CD4-positive, alpha-beta T cell treated with Interleukin-6 at 100 ng/mL for 8 hours (primary cell): ENCODE measurements at places on chromosomes 5 and 9.

- DNase-seq = no peak
These were observed 42.9 kb downstream of the OLFM1 start for GRCh38 chr9:135130207-135130976.

DNA sequence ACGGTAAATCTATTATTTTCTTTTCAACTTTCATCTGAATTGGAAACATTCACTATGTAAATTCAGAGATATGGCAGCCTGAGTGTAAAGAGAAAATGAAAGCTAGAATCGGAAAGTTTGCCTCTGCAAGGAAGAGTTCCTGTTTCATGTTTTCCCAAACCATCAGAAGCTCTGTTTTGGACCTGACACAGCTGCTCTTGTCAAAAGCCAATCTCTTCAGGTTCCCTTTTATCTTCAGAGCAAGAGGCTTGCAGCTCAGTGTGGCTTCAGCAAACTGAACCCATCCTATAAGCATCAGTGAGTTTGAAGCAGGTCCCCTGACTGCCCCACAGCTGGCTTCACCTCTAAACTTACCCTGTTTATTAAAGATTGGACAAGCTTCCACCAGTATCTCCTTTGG is 1099.7 kb downstream of the DTWD2 start:
- no peak for DNase-seq

GRCh38 chr5:125719681-125720347 is 703.4 kb upstream of the GRAMD2B start:
- DNase-seq = no peak

- DNase-seq = no peak
These were observed 91.0 kb downstream of the FREM1 start for GRCh38 chr9:14819183-14819582.

DNA sequence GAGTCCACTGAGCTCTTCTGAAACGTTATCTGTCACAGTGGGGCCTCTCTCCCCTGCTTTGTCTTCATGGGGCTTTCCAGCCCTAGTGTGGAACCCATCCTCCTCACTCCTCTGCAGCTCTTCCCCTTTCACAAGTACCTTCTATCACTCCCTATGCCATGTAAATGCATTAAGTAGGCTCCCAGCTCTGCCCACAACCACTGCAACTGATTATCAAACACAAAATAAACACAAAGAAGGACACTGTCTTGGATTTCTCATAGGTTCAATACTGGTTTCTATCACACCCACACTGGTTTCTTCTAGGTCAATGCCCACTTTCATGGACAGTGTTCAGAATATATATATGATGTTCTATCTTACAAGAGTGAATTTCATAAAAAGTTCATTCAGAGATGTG is 139.4 kb downstream of the GNAQ start:
- no peak for DNase-seq

- DNase-seq = no peak
These were observed 800 bp upstream of the KCNN2 start for GRCh38 chr5:114360816-114361723.

GRCh38 chr9:2966565-2967300 is 122.8 kb upstream of the PUM3 start:
- DNase-seq = no peak

DNA sequence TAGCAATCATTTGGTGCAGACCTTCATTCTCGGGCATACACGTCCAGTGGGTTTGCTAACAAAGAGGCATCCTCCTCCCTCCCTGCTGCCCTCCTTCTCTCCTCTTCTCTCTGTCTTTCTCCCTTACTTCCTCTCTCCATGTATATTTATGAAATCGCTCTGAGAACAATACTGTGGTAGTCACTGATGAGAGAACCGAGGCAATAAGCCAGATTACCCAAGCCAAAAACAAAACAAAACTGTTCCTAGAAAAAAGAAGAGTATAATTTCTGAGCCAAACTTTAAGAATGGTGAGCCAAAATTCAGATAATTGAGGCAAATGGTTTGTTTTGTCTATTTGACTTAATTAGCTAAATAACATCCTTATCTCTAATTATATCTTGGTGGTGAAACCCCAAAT is 15.8 kb upstream of the HMHB1 start:
- DNase-seq = no peak

DNA sequence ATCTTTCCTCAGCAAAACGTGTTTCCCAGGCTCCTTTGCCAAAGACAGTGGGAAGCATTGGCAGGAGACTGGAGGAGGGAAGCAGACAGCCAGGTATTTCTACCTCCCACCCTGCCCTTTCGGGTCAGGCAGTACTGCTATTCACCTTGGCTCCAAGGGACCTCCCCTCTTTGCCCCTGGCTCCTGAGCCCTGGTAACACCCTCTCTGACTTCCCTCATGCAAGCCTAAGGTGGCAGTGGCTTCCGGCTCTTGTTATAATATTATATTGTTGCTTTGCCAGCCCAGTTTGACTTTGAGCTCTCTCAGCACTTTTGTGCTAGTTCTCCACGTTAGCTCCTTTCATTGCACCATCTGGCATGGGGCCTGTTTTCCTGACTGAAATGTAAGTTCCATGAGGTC is 81.6 kb upstream of the IFNK start:
- no peak for DNase-seq

DNA sequence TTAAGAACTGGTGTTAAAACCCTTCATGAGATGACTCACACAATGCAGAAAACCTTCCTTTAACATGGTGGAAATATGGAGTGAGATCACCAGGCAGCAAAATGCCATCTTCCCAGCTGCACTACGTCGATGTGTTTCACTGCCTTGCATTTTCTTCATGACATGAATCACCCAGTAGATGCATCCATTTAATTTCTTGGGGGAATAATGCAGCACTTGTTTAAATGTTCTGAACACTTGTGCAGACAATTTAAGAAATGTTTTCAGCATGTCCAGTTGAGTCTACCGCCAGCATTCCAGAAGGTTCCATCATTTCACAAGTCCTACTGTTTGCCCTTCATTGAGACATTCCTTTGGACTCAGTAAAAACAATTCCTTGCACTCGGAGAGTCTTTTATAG is 81.6 kb downstream of the ADAMTS16 start:
- DNase-seq = no peak

- DNase-seq = no peak
These were observed 273.8 kb downstream of the DOCK8 start for GRCh38 chr9:488448-488847.

DNA sequence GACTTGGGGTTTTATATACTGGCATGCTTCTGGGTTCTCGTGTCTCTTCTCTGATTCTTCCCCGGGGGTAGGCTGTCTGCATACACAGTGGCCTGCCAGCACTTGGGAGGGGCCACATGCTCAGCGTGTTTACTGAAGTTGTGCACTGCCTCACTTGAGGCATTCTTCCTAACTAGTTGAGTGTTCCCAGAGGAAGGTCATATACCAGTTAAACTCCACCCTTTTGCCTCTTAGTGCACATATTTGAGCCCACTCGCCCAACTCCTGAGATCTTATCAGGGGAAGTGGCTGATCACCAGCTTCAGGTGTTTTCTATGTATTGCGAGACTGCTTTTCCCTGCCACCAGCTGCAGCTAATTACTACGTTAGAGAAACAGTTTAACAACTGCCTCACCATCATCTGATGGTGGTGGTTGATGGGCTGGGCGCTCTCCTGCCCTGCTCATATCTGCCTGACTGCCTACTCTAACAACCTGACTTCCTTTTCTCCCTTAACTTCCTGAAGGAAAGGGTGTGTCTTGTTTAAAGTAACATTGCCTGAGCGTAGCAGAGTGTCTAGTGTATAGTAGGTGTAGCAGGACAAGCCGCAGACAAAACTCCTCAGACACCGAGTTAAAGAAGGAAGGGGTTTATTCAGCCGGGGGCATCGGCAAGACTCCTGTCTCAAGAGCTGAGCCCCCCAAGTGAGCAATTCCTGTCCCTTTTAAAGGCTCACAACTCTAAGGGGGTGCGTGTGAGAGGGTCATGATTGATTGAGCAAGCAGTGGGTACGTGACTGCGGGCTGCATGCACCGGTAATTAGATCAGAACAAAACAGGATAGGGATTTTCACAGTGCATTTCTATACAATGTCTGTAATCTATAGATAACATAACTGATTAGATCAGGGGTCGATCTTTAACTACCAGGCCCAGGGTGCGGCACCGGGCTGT is 60.1 kb upstream of the CLINT1 start:
- peak; percentile 27 for DNase-seq

GRCh38 chr5:121152411-121152810 is 688.3 kb downstream of the PRR16 start:
- DNase-seq = no peak

DNA sequence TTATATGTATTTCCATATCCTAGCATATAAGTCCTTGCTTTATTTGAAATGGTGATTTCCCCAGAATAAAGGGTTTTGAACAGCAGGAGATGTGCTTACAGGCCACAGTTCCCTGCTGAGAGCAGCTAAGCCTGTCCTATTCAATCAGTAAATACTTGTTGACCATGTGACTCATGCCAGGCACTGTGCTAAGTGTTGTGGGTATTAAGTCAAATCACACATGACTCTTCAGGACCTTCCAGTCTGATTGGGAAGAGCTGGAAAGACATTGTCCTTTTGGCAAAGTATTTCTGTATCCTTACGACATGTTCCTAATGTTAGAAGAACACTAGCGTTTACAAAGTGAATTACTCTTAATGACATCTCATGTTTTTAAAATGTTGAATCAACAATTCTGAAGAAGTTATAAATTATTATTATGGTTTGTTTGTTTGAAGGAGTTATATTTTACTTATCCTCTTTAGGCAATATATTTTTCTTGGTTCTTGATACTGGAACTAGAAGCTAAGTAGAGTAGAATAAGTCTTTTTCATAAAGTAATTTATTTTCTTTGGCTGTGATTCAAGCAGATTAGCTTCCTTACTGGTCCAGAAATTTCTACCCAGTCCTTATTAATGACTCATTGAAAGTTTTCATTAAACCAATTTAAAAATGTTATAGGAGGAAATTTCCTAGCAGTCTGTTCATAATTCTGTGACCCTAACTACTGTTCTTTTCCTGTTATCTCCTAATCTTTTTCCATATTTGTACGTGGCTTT is 82.1 kb downstream of the GAPVD1 start:
- no peak for DNase-seq

DNA sequence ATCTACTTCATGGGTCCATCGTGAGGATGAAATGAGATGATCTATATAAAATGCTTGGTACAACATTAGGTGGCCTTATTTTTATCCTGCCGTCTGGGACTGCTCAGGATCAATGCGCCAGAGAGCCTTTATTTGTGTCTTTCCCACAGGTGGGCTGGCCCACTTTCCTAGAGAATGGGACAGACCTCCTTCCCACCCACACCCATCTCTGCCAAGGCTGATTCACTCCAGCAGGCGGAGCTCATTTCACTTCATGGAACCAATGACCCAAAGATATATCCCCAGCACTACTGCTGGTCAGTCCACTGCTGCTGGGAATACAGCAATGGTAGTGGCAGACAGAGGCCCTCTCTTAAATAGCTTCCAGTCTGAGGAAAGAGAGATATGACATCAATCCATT is 35.7 kb downstream of the TGFBI start:
- DNase-seq = no peak

GRCh38 chr5:38208782-38209378 is 49.5 kb upstream of the EGFLAM start:
- DNase-seq = no peak

GRCh38 chr9:35702696-35703095 is 13.0 kb upstream of the TPM2 start:
- no peak for DNase-seq

DNA sequence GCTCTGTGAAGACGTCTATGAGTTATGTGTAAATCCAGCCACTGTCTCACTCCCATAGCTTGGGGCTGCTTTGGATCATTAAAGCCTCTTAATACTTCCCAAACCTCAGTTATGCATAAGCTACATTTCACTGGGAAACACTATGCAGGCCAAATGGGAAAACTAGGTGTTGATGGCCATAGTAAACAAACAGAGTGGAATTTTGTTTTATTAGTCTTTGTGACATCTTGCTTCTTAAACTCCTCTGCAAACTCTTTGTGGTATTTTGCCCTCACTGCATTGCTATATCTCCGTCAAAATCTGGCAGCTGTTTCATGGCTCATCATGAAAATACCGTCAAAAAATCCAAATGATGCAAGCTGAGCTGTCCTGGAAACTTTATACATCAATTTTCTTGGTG is 167.2 kb upstream of the HMHB1 start:
- no peak for DNase-seq

DNA sequence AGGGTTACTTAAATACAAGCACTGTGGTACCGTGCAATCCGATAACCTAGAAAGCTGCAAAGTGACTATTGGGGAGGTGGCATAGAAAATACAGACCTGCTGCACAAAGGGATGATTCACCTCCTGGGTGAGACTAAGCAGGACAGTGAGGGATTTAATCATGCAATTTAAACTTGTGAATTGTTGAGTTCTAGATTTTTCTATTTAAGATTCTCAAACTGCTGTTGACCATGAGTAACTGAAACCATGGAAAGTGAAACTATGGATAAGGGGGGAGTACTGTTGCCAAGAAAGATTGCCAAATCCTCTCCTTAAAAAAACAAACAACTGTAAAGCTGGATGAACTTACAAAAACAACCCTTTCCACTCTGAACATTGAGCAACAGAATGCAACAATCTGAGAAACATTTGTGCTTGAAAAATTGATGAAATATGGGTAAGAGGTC is 61.5 kb upstream of the NUDT12 start:
- no peak for DNase-seq

- no peak for DNase-seq
These were observed 16.7 kb upstream of the IL13 start for GRCh38 chr5:132641241-132641723.

DNA sequence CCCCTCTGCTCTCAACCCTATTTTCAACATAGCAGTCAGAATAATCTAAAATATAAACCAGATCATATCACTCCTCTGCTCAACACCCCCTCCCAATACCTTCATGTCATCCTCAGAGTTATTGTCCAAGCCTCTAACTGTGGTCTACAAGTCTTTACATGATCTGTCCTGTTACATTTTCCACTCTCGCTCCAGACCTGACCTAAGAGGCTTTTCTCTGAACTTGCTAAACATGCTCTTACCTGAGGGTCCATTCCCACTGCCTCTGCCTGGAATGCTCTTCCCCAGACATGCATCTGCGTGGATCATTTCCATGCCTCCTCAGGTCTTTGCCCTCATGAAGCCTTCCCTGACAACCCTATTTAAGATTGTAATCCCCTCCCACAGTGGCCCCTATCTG is 12.0 kb downstream of the NIPSNAP3B start:
- no peak for DNase-seq

DNA sequence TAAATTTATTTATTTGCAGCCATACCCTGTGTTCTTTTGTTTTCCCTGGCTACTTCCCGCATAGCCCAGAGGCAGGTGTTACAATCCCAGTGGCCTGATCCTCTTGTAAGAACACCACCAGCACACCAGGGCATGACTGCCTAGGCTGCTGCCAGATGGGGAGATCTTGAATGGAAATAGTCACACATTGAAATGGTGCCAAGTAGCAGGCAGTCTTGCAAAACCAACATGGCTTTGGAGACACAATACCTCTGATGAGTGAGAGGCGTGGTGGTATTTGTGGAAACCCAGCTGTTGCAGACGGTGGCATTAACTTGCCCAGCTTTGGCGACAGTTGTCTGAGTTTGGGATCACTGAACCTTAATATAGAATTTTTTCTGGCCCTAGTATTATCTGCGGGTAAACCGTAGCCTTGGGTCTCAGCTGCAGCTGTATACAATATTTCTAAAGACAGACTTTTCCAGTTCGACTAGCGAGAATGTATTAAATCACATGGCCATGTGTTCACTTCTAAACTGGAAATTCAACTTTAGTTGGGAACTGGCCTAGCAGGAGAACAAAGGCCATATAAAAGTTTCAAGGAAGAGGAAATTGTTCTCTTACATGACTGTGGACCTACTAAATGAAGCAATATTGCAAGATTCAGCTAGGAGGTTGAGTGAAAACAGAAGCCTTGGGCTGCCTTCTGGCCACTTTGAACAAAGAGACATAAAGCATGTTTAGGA is 277.0 kb downstream of the SMARCA2 start:
- no peak for DNase-seq

GRCh38 chr9:93807166-93808074 is 147.7 kb downstream of the BARX1 start:
- no peak for DNase-seq
